MG63 (cell line): ENCODE measurements at places on chromosomes 5 and 9. TPM values are rescaled to one million over a fixed set of nuclear protein-coding genes. Genes with fewer than 3 reads are reported as not detected.

- DNase-seq = no peak
Measured at GRCh38 chr9:109411798-109412352, 86.2 kb downstream of the PTPN3 start.

GRCh38 chr9:126523611-126524111 is 90.1 kb upstream of the LMX1B start:
- DNase-seq = no peak

DNA sequence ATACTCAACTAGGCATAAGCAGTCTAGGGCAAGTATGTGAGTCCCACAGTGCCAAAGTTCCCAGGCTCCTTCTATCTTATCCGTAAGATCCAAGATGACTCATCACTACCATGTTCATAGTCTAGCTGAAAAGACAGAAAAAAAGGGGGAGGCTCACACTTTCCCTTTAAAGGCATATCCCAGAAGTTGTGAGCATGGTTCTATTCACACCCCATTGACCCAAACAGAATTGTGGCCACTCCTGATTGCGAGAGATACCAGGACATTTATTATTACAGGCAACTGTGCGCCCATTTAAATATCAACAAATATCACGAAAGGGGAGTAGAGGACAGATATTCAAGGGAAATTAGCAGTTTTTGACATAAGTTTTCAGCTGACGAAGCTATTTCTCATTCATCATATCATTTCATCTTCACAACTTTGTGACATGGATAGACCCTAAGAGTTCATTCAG is 8.1 kb upstream of the PFDN1 start:
- DNase-seq = peak; percentile 79

DNA sequence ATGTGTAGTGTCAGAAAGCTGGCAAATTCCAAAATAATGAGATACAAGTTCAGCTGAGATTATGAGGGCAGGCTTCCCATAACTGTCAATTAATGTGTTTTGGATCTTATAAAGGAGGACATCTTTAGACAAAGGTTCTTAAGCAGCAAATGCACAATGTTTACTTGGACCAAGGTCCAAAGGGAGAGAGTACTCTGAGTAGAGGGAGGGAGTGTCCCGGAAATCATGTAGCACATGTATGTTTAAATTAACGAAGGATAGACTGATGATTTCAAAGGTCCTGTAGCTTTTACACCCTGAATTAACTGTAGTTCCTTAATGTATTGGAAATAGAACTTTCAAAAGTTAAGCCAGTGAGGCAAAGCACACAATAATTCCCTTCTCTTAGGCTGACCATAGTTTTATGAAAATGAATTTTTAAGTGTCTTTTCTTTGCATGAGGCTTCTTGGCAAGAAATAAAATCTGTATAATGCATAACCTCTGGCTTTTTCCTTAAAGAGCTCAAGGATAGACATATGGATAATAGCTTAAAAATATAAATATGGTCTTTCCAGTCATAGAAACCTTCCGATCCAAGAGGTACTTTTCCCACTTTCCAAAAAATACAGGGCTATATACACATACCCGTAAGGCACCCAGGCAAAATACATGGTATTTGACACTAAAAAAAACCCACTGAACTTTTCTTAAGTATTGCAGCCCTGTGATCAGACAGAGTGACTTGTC is 93.0 kb downstream of the PCSK5 start:
- DNase-seq = no peak

DNA sequence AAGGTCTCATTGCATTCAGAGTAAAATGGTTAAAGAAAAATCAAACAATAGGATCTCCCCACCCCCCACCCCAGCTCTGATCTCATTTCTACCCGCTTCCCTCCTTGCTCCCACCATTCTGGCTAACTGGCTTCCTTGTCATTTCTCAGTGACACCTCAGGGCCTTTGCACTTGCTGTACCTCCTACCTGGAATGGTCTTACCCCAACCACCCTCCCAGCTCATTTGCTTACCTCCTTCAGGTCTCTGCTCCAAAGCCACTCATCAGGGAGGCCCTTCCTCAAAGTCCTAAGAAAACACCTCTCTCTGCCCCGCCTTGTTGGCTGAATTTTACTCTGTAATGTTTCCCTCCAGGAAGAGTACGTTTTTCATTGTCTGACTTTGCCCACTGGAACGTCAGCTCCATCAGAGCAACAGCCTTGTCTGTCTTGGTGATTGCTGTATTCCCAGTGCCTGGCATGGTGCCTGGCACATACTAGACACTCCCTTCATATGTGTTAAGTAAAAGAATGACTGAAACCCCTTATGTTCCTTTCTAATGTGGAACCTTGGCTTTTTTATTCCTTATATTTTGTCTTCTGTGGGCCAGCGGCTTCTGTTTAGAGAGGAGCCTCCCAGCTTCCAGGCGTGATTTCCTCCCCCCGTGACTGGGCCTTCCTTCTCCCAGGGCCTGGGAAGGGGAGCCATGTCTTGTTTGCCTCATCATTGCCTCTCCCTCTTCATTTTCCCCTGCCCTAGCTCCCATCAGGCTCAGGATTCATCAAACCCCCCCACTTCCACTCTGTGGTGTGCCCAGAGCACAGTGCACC is 26.9 kb downstream of the NEURL1B start:
- DNase-seq = no peak

- DNase-seq = no peak
Measured at GRCh38 chr9:3434594-3434993, 91.2 kb downstream of the RFX3 start.

Gene MVB12B
- total RNA-seq = 1.6 and 3.2 TPM in 2 replicates
